ENCODE measurements at places on chromosomes 7 and 10.

GRCh38 chr7:28290496-28290895, 109.9 kb upstream of the JAZF1 start:
- DNase-seq, result no peak

GRCh38 chr10:25047591-25048301, 31.3 kb downstream of the THNSL1 start:
- DNase-seq, result no peak

- DNase-seq, result no peak
Measured at GRCh38 chr7:30027740-30028215, 434 bp upstream of the PLEKHA8 start.

DNA sequence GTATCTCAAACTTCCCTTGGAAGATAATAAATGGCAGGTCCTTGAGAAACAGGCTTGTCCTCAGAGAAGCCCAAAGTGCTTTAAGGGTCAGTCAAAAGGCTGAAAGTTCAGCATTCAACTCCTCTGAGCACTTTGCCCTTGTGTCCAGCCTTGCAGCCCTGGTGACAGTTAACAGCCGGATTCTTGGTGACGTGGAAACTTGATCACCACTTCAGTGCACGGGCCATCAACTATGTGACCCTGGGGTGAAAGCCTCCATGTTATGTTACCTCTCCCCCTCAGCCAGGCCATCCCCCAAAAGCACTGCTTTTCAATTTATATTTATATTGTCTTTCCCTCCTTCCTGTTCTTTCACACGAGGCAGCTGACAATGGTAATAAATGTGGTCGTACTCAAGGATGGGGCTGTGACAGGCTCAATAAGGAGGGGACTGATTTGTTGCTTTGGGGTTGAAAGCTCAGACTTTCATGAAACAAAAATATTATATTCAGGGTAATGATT, 164.0 kb upstream of the NRP1 start:
- DNase-seq, result no peak

- no peak for DNase-seq
Measured at GRCh38 chr10:44278837-44279324, 106.0 kb downstream of the CXCL12 start.
